ENCODE measurements at places on chromosomes 3 and 15.

DNA sequence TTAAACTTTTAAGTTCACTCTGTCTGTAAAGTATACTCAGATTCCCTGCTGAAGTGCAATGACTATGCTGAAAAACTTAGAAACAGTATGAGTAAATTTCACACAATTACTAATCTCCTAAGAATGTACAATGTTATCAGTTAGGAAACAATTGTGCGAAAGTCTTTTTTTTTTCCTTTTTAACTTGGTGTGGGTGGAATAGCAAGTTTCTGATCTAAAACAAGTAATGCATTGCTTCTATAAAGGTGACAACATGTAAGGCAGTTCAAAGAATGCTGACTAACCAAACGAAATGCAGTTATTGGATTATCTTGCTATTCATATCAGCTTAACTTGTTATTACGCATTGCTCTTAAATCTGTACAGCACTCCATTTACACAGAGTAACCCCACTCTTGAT lies 19.3 kb upstream of the SLC12A8 start:
- DNase-seq, result no peak

GRCh38 chr3:153051427-153052095 lies 110.5 kb upstream of the RAP2B start:
- DNase-seq, result no peak

- DNase-seq, result no peak
Measured at GRCh38 chr15:40438712-40439111, 2.0 kb upstream of the BAHD1 start.

DNA sequence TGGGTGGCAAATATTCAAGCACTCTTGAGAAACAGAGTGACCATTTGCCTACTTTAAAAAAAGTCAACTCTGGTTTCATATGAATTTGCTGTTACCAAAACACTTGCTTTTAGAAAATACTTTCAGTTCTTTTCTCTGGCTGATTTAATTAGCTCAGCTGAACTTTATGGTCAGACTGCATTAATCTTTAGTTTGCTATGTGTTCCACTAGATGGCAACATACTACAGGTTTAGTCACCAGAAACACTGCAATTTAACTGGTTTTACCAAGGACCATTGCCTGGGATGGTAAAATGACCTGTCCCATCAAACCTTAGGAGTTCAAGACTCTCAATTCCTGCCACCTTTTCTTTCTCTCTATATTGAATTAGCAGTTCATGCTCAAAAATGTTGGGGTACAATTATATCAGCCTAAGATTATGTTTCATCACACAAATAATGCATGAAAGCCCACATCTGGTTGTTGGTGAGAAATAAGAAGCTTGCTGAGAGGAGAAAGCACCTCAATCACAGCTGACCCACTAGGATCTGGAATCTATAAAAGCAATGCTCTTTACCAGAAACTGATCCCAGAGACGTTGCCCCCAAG lies 14.2 kb downstream of the EIF4E3 start:
- DNase-seq, result no peak

- DNase-seq, result no peak
Measured at GRCh38 chr15:64072812-64073211, 20.8 kb downstream of the CIAO2A start.

- no peak for DNase-seq
Measured at GRCh38 chr3:71107926-71108325, 475.6 kb downstream of the FOXP1 start.

DNA sequence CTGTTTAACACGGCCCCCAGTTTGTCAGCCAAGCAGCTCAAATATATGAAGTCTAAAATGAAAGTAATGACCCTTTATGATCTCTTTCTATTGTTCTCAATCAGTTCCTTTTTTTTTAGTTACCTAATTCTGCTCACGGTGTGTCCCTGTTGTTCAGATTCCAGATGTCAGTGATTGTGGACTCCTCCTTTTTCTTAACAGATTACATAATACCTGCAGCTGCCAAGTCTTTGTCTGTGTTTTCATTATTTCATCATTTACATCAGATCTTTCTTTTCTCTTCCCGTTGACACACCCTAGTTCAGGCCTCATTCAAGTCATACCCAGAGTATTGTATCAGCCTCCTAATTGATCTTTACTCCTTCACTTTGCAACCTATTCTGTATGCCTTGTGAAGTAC lies 56.1 kb upstream of the SKIL start:
- no peak for DNase-seq

- DNase-seq, result no peak
Measured at GRCh38 chr15:68271854-68272471, 5.6 kb upstream of the FEM1B start.

- DNase-seq, result no peak
Measured at GRCh38 chr15:50250760-50251394, 14.6 kb downstream of the HDC start.

DNA sequence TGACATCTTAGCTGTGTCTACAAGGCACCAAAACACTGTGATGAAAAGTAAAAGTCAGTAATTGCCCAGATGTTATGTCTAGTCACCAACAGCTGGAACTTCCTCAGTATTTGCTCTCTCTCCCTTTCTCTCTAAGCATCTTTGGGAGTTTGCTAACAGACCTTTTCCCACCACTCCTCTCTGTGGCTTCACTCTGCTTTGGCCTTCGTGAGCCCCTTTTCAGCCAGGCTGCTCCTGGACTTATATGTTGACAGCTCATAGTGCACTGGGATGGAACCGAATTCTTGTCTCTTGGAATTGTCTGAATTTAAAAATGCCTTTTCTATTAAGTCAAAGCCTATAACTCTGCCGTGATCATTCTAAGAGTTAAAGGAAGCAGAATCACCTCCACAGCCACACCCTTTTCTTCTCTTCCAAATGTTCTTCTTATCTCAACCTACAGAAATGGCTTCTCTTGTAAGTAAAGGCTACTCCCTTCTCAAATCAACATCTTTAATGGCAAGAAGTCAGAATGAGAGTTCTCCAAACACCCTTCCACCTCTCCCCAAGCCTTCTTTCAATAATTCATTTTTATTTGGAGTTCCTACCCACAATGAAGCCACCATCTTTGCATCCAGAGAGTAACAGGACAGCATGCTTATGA lies 17.2 kb upstream of the FOXP1 start:
- no peak for DNase-seq

DNA sequence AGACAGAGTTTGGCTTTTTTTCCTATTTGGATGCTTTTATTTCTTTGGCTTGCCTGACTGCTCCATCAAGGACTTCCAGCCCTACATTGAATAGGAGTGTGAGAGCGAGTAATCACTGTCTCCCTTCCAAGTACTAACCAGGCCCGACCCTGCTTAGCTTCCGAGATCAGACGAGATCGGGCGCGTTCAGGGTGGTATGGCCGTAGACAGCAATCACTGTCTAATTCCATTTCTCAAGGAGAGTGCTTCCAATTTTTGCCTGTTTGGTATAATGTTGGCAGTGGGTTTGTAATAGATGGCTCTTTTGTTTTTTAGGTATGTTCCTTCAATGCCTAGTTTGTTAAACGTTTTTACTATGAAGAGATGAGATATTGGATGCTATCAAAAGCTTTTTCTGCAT lies 125.0 kb upstream of the PEX5L start:
- no peak for DNase-seq

- DNase-seq, result no peak
Measured at GRCh38 chr15:81275711-81276392, 48.1 kb downstream of the STARD5 start.

GRCh38 chr3:178513546-178514380 lies 22.5 kb upstream of the KCNMB2 start:
- no peak for DNase-seq

GRCh38 chr15:69735121-69735520 lies 282.5 kb downstream of the RPLP1 start:
- no peak for DNase-seq

Measured in NCI-H187 treated with DMSO at 0.1 percent for 48 hours (cell line).